Non-pigmented ciliary epithelial cell (primary cell): ENCODE measurements at places on chromosomes 5 and 9.

DNA sequence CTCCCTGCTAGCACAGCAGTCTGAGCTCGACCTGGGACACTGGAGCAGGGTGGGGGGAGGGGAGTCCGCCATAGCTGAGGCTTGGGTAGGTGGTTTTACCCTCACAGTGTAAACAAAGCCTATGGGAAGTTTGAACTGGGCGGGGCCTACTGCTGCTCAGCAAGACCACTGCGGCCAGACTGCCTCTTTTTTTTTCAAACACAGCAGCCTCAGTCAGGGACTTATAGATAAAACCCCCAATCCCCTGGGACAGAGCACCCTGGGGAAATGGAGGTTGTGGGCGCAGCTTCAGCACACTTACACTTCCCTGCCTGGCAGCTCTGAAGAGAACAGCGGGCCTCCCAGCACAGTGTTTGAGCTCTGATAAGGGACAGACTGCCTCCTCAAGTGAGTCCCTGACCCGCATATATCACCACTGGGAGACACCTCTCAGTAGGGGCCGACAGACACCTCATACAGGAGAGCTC, 151.1 kb upstream of the APC start:
- no peak for DNase-seq

GRCh38 chr5:40389591-40389990, 290.1 kb upstream of the PTGER4 start:
- DNase-seq: no peak

GRCh38 chr5:61641748-61642565, 309.9 kb downstream of the ZSWIM6 start:
- no peak for DNase-seq

GRCh38 chr5:39892708-39893107, 467.9 kb upstream of the DAB2 start:
- DNase-seq: no peak

DNA sequence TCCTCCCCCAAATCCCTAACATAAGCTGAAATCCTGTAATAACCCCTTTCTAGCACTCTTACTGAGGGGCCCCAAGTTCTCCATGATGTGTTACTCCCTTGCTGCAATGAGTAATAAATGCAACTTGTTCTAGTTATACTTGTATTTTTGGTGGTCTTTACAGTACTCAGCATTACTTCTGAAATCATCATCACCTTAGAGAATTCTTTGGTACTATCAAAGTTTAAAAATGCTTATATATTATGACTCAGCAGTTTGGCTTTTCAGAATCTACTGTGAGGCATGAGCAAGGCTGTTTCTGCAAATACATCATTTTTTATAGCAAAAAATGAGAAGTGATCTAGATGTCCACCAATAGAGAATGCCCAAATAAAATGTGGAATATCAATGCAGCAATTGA, 20.7 kb upstream of the ROPN1L start:
- no peak for DNase-seq

DNA sequence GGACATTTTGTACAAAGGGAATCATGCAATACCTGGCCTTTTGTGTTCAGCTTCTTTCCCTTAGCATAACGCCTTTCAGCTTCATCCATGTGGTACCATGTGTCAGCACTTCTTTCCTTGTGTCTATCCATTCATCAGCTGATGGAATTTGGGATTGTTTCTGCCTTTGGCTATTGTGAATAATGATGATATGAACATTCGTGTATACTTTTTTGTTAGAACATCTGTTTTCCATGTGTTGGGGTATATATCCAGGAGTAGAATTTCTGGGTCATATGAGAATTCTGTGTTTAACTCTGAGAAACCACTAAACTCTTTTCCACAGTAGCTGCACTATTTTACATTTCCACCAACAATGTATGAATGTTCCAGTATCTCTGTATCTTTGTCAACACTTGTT, 14.8 kb upstream of the PRRC2B start:
- no peak for DNase-seq

- no peak for DNase-seq
These were observed 144.6 kb downstream of the DOCK2 start for GRCh38 chr5:169781420-169782345.

GRCh38 chr9:134420974-134421432, 94.7 kb downstream of the RXRA start:
- no peak for DNase-seq
